Lower lobe of right lung (tissue), 2 donors: ENCODE measurements at places on chromosomes 6 and 20.

DNA sequence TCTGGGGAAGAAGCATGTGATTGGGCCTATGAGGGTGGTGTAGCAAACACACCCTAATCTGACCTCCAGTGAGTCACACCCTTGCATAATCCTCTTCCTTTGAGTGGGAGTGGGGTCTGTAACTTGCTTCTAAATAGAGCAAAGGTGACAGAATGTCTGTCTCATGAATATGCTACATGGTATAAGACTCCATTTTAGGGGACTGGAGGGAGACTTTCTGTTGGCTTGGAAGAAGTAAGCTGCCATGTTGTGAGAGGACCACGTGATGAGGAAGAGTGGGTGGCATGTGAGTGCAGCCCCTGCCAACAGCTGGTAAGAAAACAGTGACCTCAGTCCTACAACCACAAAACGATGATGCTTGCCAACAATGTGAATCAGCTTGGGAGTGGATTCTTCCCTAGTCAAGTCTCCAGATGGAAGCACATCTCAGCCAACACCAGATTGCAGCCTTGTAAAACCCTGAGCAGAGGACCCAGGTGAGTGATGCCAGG lies 3.7 kb downstream of the AK9 start:
- DNase-seq = peak; percentile 45

DNA sequence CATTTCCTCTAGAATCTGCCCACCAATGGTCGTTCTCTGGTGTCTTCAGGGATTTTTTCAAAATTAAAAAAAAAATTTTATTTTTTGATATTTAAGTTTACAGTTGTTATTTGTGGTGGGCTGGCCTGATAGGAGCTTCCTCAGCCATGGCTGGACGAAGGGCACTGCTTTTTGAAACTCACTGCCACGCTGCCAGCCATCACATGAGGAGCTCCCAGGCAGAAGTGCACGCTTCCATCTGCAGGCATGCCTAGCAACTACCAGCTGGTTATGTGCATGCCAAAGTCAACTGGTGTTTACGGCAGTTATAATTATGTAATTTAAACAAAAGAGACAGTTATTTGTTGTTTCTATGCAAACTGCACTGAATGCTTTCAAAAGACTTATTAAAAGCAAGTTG lies 105.1 kb downstream of the IRF4 start:
- no peak for DNase-seq

GRCh38 chr20:50649590-50649989 lies 41.8 kb downstream of the RIPOR3 start:
- DNase-seq = no peak

GRCh38 chr20:4306206-4306605 lies 290.8 kb upstream of the RNF24 start:
- no peak for DNase-seq

DNA sequence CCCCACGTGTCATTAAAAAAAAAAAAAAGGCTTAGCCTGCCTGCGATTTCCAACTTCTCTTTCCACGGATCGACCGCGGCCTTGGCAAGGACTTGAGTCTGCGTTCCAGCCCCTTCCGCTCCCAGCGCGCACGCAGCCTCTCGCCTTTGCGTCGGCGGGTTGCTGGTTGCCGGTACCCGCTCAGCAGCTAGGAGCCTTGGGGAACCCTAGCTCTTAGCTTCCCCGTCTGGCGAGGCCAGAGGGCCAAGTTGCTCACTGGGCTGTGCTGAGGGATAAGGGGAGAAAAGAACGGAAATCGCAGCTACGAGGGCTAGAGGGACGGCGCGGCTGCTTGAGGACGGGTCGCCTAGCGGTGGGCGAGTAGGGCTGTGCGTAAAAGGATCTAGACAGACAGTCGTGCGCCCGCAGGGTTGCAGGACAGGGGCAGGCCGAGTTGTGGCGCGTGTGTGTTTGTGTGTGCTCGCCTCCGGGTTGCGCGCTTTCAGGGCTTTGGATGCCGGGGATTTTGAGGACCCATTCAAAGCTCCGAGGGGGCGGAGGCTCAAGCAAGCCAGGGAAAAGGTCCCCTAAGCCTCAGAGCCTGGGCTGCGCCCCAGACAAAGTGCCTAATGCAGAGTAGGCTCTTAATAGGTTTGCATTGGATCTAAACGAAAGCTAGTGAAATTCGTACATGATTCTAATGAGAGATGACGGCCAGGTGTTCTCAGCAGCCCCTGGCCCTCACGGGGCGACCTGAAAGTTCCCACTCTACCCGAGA lies 40.5 kb upstream of the OSTM1 start:
- peak; percentile 82 for DNase-seq

DNA sequence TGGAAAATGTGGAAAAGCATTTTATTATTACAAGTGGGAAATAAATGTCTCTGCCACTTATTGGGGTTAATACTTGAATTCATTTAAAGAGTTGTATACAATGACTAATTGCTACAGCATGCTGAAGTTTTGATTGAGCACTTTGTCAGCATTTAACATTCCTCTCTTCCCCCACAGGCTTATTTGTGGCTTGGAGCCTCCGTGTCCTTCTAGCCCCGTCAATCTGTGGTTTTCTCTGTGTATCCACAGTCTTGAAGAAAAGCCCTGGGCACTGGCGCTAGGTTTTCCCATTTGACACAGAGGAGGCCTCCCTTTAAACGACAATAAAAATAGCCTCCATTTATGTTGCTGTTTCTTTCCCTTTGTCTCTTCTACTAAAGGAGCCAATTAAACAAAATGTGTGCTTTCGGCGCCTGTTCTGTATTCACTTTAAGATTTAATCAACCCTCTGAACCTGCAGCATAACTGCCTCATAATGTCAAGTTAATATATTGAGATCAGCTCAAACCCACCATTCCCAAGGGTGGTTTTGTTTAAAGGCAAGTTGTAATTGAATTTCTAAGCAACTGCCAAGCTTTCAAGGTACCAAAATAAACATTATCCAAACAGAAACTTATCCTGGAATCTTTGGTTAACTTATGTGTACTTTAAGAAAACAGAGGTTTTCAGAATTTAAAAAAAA lies 326.6 kb upstream of the RNF24 start:
- DNase-seq = no peak
